Stimulated activated CD4-positive, alpha-beta T cell treated with anti-CD3 and anti-CD28 coated beads, Interleukin-12 subunit alpha, Interleukin-12 subunit beta, amount 100 ng/mL, for 24 hours (primary cell): ENCODE measurements at places on chromosomes 2 and 18.

DNA sequence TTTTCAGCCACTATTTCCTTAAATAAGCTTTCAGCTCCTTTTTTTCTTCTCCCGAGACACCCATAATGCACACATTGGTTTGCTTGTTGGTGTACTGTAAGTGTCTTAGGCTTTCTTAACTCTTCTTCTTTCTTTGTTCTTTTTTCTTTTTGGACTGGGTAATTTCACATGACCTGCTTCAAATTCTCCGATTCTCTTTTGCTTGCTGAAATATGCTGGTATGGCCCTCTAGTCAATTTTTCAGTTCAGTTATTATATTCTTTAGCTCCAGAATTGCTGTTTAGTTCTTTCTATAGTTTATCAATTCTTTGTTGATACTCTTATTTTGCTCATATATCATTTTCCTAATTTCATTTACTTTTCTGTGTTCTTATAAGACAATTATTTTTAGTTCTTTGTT, 15.3 kb downstream of the FASTKD2 start:
- no peak for DNase-seq

GRCh38 chr2:39608686-39609441, 56.9 kb upstream of the TMEM178A start:
- no peak for DNase-seq

GRCh38 chr2:232372231-232373208, 6.0 kb upstream of the ALPP start:
- no peak for DNase-seq

DNA sequence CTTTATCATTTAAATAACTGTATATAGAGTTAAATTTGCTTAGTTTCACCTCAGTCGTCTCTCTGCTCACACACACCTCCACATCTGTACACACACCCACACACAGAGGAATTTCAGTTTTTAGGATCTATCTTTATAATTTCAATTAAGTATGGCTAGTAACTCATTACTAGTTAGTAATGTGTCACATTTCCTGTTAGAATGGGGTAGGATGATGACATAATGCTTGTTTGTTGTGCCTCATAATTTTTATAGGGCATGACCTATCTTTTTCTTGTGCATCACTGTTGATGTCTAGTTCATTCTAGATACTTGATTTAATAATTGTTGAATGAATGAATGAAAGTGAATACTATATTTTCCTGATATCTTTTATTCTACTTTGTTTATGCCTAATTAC, 108.6 kb downstream of the AGPS start:
- no peak for DNase-seq

DNA sequence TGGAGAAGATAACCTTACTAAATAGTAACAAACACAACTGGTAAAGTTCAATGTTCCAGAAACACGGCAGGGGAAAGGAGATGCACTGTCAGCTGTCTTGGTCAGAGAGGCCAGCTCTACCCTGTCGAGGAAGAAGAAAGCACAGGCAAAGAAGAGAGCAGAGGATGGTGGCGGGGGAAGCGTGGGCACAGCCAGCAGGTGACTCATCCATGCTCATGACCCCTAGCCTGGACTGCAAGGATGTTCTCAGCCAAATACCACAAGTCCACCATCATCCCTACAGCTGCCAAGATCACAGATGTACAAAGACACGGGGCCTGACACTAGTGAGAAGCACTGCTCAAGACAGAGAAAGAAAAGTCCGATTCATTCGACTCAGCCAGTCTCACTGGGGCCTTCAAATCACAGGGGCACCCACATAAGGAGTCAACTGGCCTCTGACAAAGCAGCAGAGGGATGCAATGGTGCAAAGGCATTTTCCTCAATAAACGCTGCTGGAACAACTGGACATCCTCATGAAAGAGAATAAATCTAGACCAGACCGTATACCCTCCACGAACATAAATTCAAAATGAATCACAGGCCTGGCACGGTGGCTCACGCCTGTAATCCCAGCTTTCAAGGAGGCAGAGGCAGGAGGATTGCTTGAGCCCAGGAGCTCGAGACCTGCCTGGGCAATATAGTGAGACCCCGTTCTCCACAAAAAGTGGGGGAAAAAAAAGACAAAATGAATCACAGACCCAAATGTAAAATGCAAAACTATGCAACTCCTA, 5.6 kb downstream of the DTYMK start:
- DNase-seq: no peak

GRCh38 chr2:205849136-205849535, 166.8 kb downstream of the NRP2 start:
- no peak for DNase-seq

DNA sequence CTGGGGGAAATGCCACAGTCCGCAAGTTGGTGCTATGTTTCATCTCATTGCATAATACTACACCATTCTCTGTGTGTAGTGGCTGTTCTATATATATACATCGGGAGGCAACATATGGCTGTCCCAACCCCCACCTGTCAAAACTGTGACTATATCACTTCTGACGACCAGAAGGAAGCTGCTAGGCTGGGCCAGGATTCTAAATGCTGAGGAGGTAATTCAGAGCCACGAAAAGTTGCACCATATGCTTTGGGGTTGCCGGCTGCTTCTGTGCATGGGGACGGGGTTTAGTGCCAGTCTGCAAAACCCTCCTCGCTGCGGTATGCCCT, 117.3 kb downstream of the MSH2 start:
- DNase-seq: no peak

- DNase-seq: no peak
Measured at GRCh38 chr18:12995424-12995823, 4.3 kb downstream of the CEP192 start.

DNA sequence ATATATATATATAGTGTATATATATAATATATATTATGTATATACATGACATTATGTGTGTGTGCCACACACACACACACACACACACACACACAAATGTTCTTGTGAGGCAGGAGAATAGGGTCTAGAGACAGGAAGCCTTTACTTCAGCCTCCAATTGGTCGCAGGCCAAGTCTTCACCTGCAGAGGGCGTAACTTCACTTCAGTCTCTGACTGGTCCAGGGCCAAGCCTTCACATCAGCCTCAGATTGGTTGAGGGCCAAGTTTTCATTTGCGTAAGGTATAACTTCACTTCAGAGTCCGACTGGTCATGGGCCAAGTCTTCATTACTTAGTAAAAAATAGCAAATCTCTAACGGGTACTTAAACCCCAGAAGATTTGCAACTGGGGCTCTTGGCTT, 13.2 kb upstream of the SS18 start:
- DNase-seq: no peak

GRCh38 chr2:62698653-62699052, 6.9 kb upstream of the EHBP1 start:
- no peak for DNase-seq

GRCh38 chr18:28690836-28691495, 514.0 kb upstream of the CDH2 start:
- DNase-seq: no peak

- no peak for DNase-seq
Measured at GRCh38 chr18:72910045-72910444, 42.3 kb upstream of the NETO1 start.

DNA sequence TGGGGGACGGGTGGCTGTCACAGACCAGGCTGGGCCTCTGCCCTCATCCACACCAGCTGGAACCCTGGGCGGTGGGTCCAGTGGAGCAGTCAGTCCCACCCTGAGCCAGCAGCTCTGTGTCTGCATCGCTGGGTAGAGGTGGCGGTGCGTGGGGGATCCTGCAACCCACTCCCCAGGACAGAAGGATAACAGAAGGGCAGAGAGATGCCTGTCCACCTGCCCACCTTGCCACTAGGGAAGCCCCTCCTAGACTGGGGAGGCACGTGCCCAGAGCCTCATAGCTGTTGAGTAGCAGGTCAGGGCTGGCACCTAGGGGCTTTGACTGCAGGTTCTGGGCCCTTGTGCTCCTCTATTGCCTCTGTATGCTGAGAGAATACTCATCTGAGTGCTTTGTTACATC, 2.4 kb downstream of the ATOH8 start:
- no peak for DNase-seq

- no peak for DNase-seq
Measured at GRCh38 chr2:113233593-113234550, 44.8 kb downstream of the PAX8 start.

DNA sequence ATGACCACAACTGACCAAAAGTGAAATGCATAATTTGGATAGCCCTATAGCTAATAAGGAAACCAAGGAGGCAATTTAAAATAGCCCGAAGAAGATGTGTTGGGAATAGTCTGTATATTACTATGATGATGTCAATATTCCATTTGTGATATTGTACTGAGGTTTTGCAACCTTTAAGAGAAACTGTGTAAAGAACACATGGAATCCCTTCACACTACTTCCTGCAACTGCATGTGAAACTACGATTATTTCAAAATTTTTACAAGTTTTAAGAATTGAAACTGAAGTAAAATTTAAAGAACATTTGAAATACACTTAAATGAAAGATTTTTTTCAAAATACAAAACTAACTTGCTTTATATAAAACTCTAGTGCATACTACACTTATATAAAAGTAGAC, 504.3 kb upstream of the ID2 start:
- no peak for DNase-seq

GRCh38 chr2:149313512-149313972, 16.8 kb upstream of the LYPD6 start:
- DNase-seq: no peak
